ENCODE measurements at places on chromosomes 5 and 9. TPM values are rescaled to one million over a fixed set of nuclear protein-coding genes. Genes with fewer than 3 reads are reported as not detected.

GAPT gene
- 1.4 TPM for total RNA-seq

LNPEP gene
- total RNA-seq, result 107 TPM

ARSI gene
- 3.3 TPM for total RNA-seq

NTMT1 gene
- 19.4 TPM for total RNA-seq

CENPK gene
- total RNA-seq, result 1.2 TPM

LCN12 gene
- total RNA-seq, result not detected

DNA sequence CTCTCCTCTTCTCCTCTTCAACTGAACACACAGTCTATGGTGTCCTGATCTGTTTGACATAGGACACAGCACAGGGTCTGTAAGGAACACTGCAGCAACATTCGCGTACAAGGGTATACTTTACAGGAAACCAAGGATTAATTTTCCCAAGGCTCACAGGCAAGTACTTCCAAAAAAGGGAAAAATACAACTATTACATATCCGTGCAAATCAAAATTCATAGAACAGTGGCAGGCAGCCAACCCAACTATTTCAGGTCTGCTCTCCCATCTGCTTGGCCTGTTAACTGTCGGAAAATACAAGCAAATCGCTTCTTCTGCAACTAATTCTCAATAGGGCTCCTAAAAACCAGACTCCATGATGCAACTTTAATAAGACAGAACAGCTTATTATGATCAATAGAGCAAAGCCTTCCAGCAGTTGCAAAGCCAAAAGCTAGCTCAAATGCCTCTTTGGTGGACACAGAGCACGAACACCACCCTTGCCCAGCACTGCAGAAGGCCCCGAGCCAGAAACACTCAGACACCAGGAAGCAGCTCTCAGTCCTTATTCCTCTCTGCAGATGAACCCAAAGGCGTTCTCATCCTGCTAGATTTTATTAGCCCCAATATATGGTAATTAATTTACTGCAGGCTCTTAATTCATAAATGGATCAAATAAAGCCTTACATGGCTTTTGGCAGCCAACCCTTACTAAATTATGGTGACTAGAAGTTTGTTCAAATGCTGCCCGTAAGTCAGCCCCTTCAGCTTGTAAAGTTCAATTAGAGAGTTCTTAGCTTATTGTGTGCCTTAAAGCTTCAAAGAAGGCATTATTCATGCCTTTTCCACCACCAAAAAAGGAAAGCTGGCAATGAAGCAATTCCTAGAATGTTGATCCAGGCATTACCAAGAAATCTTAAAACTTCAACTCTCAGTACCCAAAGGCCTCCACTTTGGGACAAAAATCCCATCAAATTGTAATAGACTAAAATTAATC is 68.8 kb downstream of the ZNF608 start:
- H3K4me3 ChIP-seq, result no peak overlapping the region
- no peaks in the 10 kb centered on the region for H3K36me3 ChIP-seq
- H3K27me3 ChIP-seq, result no peaks in the 10 kb centered on the region
- no peak for DNase-seq
- peaks cover 16% of the 10 kb centered on the region for H3K4me1 ChIP-seq
- peak overlapping the region; percentile 22 for H3K27ac ChIP-seq

- no peak overlapping the region for H3K4me3 ChIP-seq
- H3K36me3 ChIP-seq, result no peaks in the 10 kb centered on the region
- H3K27me3 ChIP-seq, result no peaks in the 10 kb centered on the region
- DNase-seq, result no peak
- no peaks in the 10 kb centered on the region for H3K4me1 ChIP-seq
- no peak overlapping the region for H3K27ac ChIP-seq
Measured at GRCh38 chr5:92237896-92238295, 854.8 kb upstream of the ARRDC3 start.

DNA sequence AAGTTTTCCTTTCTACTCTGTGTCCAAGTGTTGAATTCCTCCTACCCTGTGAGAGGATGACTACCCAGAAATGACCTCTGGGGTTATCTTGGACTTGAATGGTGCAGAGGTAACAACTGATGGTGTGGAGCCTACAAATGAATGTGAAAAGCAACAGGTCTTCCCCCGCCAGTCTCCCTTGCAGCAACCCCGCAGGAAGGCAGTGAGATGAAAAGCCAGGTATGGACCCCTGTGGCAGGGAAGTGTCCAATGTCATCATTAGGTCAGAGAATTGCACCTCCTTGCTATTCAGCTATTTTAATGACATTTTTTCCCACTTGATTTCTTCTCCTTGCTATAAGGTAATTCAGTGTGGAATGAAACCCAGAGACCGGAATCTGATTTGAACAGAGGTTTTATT is 58.5 kb downstream of the MAT2B start:
- DNase-seq, result no peak
- peaks cover 18% of the 10 kb centered on the region for H3K4me1 ChIP-seq

- no peak overlapping the region for H3K4me3 ChIP-seq
- no peaks in the 10 kb centered on the region for H3K4me1 ChIP-seq
- no peak for DNase-seq
- no peaks in the 10 kb centered on the region for H3K27me3 ChIP-seq
- H3K36me3 ChIP-seq, result no peaks in the 10 kb centered on the region
Measured at GRCh38 chr5:94983861-94984535, 300.9 kb downstream of the MCTP1 start.

GRCh38 chr5:54632131-54632701 is 114.7 kb downstream of the SNX18 start:
- H3K27ac ChIP-seq, result no peak overlapping the region
- DNase-seq, result no peak
- H3K36me3 ChIP-seq, result no peaks in the 10 kb centered on the region
- no peaks in the 10 kb centered on the region for H3K27me3 ChIP-seq
- no peak overlapping the region for H3K4me3 ChIP-seq
- H3K4me1 ChIP-seq, result peaks cover 15% of the 10 kb centered on the region

GRCh38 chr5:143395638-143396352 is 7.7 kb downstream of the NR3C1 start:
- H3K4me3 ChIP-seq, result peak overlapping the region; percentile 95
- no peak overlapping the region for H3K27ac ChIP-seq
- no peaks in the 10 kb centered on the region for H3K27me3 ChIP-seq
- H3K36me3 ChIP-seq, result no peaks in the 10 kb centered on the region

DNA sequence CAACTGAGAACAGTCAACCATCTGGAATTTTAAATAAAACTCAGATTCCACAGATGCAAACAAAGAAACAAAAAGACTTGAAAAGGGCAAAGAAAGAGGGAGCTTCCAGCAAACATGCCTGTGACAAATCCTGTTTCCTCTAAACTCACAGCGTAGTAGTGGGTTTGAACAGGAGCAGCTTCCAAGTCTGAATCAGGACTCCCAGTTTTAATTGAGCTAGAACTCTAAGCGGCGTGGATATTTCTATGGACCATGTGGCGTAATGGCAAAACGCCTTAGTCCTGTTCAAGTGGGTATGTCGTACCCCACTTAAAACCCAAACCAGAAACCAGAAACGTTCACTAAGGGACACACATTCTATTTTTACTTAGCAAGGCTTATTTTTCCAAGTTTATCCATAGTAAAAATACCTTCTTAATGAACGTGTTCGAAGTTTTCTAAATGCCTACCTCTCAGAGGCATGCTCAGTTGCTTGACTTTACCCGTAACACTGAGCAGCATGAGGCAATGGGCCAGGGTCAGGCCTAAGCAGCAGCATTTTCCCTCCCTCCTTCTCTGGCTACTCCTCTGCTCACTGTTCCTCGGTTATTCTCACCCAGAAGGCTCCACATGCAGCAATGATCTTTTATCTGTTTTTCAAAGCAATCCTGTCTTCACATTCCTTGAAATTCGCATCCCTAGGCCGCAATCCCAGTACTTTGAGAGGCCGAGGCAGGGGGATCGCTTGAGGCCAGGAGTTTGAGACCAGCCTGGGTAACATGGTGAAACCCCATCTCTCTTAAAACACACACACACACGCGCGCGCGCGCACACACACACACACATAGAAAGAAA is 77.9 kb downstream of the FNBP1 start:
- H3K27me3 ChIP-seq, result no peaks in the 10 kb centered on the region
- no peak overlapping the region for H3K4me3 ChIP-seq
- H3K4me1 ChIP-seq, result peaks cover 37% of the 10 kb centered on the region
- H3K36me3 ChIP-seq, result peaks cover 10% of the 10 kb centered on the region
- peak overlapping the region; percentile 89 for H3K27ac ChIP-seq

DNA sequence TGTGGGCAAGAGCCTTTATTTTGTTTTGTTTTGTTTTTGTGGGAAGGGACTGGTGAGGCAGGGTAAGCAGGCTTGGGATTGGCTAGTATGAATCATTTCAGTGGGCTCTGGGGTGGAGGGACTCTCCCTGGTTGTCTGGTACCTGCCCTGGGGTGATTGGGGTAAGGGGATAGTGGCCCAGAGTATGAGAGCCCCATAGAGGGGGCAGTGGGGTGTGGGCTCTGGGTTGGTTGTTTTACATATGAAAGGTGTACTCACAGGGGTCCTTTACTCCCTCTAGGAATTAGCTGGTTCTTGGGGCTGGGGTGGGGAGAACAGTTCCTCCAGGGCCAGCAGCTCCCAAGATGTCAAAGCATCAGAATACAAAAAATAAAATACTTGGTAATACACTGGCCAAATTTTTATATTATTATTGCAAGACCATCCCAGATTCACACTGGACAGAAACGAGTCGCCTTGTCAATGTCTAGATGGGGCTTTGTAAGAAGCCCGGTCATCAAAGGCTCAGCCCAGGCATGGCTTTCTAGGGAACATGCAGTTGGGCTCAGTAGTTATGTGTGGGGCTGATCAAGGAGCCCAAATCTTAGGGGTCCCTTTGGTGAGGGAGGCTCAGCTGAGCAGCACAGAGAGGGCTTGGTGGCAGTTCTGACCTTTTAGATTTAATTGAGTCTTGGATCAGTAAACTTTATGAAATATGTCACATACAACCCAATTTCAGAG is 190.5 kb downstream of the NXNL2 start:
- no peaks in the 10 kb centered on the region for H3K4me1 ChIP-seq
- H3K27ac ChIP-seq, result no peak overlapping the region
- no peak overlapping the region for H3K4me3 ChIP-seq
- no peaks in the 10 kb centered on the region for H3K27me3 ChIP-seq
- H3K36me3 ChIP-seq, result no peaks in the 10 kb centered on the region

DNA sequence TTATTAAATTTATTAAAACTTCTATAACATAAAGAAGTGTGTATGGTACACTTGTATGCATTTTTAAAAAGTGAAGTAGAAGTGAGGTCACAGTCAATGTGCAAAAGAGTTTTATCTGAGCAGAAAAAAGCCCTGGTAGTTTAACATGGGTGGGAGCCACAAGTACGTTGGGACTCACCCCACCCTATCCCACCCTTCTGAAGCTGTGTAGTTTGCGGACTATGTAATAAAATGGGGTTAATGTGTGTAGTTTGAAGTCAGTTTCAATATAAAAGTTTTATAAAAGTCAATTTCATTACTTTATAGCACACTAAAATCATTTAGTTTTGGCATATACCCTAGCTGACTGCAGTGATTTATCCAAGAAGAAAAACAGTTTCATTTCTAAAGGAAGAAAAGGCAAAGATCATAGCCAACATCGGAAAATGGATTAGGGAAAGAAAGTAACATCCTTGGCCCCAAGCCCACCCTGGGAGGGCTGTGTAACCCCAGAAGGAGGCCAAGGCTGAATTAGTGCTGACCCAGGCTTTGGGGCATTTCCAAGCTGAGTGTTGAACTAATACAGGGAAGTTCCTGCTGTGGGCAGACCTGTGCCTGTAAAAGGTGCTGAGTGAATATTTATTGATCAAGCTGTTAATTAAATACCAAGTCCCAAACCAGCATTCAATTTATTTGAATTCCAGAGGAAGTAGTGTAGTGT is 398.6 kb upstream of the ADAMTSL1 start:
- no peak overlapping the region for H3K4me3 ChIP-seq
- peaks cover 3% of the 10 kb centered on the region for H3K27me3 ChIP-seq
- H3K36me3 ChIP-seq, result no peaks in the 10 kb centered on the region
- no peaks in the 10 kb centered on the region for H3K4me1 ChIP-seq
- no peak overlapping the region for H3K27ac ChIP-seq

DNA sequence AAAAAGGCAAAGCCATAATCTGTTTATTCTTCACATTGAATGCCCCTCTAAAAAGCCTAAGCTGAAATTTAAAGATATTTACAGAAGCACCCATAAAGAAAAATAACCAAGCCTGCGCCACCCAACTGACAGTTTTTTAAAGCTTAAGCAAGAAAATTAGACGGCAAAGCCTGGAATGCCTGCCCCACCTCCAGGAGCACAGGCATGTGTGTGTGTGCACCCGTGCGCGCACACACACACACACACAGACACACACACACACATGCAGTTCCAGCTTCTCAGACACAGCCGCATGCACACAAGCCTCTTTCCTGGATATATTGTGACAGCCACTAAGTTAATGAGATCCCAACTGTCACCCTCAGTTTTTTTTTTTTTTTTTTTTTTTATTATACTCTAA is 88.2 kb downstream of the FRMD3 start:
- H3K27me3 ChIP-seq, result no peaks in the 10 kb centered on the region
- no peaks in the 10 kb centered on the region for H3K4me1 ChIP-seq
- H3K4me3 ChIP-seq, result no peak overlapping the region
- DNase-seq, result no peak
- H3K36me3 ChIP-seq, result no peaks in the 10 kb centered on the region
- no peak overlapping the region for H3K27ac ChIP-seq

Measured in suprapubic skin (tissue), 4 donors.